ENCODE measurements at places on chromosomes 1 and 21. TPM values are rescaled to one million over a fixed set of nuclear protein-coding genes. Genes with fewer than 3 reads are reported as not detected.

DNA sequence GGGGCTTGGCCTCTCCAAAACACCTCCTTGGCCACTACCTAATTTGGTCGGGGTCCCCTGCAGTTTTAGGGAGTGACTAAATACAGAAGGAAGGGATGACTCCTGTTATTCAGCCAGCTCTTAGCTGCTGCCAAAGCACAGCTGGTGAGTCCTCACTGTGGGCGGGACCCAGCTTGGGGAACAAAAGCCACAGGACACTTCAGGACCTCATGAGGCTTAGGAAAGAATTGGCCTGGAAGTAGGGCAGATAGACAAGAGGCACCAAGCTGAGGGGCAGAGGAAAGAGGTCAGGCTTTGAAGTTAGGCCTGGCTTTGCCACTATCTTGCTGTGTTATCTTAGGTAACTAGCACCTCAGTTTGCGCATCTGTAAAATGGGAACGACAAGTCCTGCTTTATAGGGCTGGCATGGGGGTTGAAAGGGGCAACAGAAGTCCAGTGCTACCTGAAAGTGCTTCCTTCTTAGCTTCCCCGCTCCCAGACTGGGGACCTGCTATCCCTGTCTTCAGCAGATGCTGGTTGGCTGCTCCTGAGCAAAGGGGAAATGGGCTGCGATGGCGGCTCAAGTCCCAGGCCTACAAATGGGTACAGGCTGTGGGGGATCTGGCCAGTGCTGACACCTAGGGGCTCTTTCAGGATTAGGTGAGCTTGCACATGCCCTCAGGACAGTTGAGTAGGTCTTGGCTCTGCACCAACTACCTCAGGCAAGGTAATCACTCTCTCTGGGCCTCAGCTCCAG lies 15.7 kb downstream of the IFI6 start:
- peaks cover 32% of the 10 kb centered on the region for H3K4me1 ChIP-seq
- H3K4me3 ChIP-seq = no peak overlapping the region
- peak; percentile 52 for DNase-seq
- peak overlapping the region; percentile 65 for H3K27ac ChIP-seq
- H3K27me3 ChIP-seq = no peaks in the 10 kb centered on the region

The VANGL1 gene
- 10.9 TPM for total RNA-seq

The AGRN gene
- total RNA-seq = 68.3 TPM

The MT1HL1 gene
- total RNA-seq = not detected

The YBX1 gene
- total RNA-seq = 596 TPM

The TNNI3K gene
- not detected for total RNA-seq

DNA sequence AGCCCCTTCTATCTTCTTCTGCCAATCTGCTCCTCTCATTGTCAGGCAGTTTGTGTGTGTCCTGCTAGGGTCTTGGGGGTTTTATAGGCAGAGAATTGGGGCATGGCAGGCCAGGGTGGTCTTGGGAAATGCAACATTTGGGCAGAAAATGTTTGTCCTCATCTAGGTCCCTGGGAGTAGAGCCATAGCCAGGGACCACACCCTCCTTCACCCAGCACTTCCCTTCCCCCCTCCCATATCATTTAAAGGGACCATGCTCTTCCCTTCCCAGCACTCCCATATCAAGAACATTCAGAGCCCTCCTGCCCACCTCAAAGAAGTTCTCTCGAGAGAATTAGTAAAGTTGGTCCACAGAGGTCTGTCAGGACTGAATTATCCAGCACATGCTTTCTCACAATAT lies 41.7 kb downstream of the ZNF697 start:
- peaks cover 4% of the 10 kb centered on the region for H3K4me1 ChIP-seq
- H3K4me3 ChIP-seq = no peak overlapping the region
- no peak overlapping the region for H3K27ac ChIP-seq

The GNG4 gene
- total RNA-seq = under 0.01 TPM

The FCRL2 gene
- not detected for total RNA-seq

DNA sequence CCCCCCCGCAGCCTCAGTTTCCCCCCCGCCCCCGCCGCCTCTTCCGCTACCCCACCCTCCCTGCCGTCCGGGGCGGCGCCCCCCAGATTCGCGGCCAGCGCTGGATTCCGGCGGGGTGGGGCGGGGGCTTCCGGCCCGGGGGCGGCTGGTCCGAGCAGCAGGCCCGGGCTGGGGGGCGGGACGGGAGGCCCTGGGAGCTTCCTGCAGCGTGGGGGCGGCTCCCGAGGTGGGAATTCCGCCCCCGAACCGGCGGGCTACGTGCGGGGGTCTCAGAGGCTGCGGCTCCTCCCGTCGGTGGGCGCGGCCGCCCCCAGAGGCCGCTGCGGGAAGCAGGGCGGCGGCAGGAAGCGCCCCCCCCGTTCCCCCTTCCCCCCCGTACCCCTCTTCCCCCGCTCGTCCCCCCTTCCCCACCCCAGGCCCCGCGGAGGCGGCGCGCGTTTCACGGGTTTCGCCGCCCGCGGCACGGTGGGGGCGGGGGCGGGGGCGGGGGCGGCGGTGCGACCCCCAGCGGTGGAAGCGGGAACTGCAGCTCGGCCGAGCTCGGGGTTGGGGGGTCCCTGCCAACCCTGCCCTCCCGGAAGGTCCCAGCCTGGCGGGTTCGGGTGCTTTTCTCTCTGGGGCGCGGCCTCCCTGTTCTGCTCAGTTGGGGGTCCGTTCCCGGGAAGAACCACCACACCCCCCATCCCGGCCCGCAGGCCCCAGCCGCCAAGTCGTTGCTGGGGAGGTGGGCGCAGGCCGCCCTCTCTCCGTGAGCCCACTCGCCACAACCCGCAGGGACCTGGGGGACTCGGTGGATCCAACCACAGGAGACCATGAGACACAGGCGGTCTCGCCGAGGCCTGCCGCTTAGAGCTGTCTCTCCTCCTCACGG lies 76.3 kb downstream of the MORN1 start:
- H3K27ac ChIP-seq = peak overlapping the region; percentile 96
- no peaks in the 10 kb centered on the region for H3K36me3 ChIP-seq
- no peaks in the 10 kb centered on the region for H3K27me3 ChIP-seq
- no peak overlapping the region for H3K4me3 ChIP-seq

DNA sequence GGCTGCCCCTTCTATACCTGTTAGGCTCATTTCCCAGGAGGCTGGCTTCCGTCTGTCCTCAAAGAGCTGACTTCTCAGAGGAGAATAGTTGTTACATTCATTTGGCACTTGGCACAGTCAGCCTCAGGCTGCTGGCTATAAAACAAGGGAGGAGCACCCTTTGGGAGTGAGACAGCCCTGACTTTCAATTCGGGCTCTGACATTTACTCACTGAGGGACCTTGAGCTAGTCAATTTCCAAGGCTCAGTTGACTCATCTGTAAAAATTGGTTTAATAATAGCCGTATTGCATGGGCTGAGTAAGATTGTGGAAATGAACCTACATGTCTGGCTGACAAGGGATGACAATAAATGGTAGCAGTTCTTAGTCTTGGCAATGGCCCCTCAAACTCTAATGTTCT lies 13.7 kb downstream of the ALX3 start:
- H3K36me3 ChIP-seq = peaks cover 53% of the 10 kb centered on the region
- no peak for DNase-seq
- no peak overlapping the region for H3K4me3 ChIP-seq
- H3K27me3 ChIP-seq = no peaks in the 10 kb centered on the region
- H3K4me1 ChIP-seq = no peaks in the 10 kb centered on the region

The LRRIQ3 gene
- 5.0 TPM for total RNA-seq

DNA sequence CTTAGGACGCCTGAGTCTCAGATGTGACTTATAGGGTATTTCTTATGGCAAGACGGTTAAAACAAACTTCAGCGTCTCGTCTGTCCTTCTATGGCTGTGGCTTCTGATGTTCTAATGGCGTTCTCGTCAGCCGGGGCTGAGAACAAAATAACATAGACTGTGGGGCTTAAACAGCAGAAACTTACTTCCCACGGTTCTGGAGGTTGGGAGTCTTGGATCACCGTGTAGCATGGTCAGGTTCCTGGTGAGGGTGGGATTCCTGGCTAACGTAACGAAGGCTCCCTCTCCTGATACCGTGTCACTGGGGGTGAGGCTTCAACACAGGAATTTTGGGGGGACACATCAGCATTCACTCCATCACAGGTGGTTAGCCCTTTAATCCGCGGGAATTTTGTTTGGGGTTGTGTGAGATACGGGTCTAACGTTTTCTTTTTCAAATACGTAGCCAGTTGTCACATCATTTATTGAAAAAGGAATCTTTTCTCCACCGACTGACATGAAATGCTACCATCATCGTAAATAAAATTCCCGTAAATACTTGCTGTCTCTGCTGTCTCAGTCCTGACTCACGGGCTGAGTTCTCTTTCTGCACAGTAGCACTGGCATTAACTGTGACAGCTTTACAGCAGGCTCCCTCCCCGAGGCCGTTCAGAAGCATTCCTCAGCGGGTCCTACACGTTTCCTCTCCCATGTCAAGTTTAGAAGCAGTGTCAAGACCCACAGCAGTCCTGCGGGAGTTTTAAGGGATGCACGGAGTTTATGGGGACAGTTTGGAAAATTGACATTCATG lies 8.1 kb upstream of the POFUT2 start:
- H3K27me3 ChIP-seq = no peaks in the 10 kb centered on the region
- H3K27ac ChIP-seq = peak overlapping the region; percentile 95
- peaks cover 32% of the 10 kb centered on the region for H3K4me1 ChIP-seq
- no peak overlapping the region for H3K4me3 ChIP-seq
- H3K36me3 ChIP-seq = no peaks in the 10 kb centered on the region
- DNase-seq = no peak

The REN gene
- total RNA-seq = not detected

DNA sequence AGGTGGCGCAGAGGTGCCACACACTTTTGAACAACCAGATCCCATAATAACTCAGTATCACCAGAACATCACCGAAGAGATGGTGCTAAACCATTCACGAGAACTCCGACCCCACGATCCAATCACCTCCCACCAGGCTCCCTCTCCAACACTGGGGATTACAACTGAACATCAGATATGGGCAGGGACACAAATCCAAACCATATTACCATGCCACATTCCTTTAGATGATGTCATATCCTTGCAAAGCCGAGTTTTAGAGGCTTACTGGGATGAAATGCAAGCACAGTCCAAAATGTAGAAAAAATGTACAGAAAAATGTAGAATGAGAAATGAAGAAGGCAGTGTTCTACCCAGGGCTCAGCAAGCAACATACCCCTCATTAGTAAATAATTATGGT lies 64.7 kb downstream of the SGIP1 start:
- no peaks in the 10 kb centered on the region for H3K36me3 ChIP-seq
- H3K27ac ChIP-seq = no peak overlapping the region
- no peak for DNase-seq
- no peaks in the 10 kb centered on the region for H3K27me3 ChIP-seq
- H3K4me3 ChIP-seq = no peak overlapping the region

The F13B gene
- not detected for total RNA-seq

The C1orf167 gene
- total RNA-seq = not detected

The ARHGEF16 gene
- total RNA-seq = 16.0 TPM

DNA sequence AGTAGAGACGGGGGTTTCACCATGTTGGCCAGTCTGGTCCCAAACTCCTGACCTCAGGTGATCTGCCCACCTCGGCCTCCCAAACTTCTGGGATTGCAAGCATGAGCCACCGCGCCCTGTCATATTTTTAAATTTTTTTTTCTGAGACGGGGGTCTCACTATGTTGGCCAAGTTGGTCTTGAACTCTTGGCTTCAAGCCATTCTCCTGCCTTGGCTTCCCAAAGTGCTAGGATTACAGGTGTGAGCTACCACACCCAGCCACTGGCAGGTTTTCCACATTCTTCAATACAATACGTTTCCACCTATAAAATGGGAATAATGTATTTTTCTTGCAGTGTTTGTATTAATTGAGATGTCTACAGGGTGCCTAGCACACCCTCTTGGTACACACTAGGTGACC lies 3.4 kb upstream of the LEFTY1 start:
- H3K27me3 ChIP-seq = no peaks in the 10 kb centered on the region
- no peak overlapping the region for H3K27ac ChIP-seq
- H3K4me1 ChIP-seq = no peaks in the 10 kb centered on the region
- H3K4me3 ChIP-seq = no peak overlapping the region
- no peaks in the 10 kb centered on the region for H3K36me3 ChIP-seq
